ENCODE measurements at places on chromosomes 4 and X.

DNA sequence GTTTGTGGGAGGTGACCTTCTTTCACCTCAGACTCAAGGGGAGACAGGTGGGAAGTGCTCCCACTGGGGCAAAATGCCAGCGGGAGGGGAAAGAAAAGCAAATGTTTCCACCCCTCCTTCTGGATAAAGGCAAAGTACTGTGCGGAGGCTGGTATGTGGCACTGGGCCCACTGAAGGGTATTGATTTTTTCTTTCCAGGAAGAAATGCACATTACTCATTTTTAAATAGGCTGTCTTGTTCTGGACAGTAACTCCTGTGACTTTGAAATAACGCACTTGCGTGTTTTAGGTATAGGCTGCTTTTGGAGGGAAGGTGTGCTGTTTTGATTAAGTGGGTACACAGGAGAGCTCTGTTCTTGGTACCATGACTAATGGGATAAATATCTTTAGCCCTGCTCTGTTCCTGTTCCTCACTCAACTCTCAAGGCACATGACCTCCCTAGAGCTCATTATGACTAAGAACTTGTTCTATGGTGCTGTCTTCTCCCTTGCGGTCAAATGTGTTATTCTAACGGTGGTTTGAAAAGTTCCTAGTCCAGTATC is 40.7 kb upstream of the MBTPS2 start:
- DNase-seq, result no peak

DNA sequence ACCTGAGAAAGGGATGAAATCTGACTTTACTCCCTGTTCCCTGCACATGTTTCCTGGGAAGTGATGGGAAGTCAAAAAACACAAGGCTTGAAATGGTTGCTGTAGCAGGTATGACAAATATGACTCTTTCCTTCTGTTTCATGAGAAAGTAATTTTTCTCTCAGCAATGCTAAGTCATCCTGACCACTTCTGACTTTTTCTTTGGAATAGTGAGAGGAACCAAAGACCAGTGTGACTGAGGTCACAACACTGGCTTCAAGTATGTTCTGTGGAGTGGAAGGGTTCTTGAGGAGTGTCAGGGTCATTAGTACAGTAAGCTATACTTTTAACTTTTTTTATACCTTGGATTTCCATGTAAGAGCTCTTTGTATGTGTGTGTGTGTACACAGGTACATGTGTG is 225.3 kb downstream of the PPP3CA start:
- no peak for DNase-seq

DNA sequence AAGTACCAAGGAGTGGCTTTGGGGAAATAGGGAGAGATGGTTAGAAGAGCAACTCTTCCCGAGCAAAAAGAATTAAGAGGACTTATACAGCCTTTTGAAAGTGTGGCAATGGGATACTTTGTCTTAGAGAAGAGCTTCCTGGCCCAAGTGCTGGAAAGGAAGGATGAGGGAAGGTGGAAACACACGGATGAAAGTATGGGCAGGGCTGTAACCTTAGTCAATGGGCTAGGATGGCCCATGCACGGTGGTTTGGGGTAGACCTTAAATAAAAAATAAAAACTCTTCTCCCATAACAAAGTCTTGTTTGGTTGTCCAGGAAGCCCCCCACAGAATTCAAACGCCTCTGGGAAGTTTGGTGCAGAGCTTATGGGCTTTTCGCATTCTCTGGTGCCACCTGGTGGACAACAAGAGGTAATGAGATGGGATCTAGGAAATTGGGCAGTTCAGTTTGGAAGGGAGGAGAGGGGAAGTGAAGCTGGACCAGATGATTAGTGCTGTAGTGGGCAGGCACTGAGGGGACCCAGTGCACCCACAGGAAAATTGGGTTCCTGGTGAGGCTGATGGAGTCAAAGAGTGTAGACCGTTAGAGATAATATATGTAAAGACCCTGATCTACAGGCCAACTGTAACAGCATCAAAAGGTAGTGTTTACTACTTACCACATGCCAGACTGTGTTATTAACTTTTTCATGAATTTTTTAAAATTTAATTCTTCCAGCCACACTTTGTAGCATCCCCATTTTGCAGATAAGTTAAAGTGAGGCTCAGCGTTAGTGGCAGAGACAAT is 13.8 kb upstream of the ENOX2 start:
- no peak for DNase-seq

GRCh38 chrX:116862340-116862739 is 399.6 kb upstream of the CT83 start:
- DNase-seq, result no peak

DNA sequence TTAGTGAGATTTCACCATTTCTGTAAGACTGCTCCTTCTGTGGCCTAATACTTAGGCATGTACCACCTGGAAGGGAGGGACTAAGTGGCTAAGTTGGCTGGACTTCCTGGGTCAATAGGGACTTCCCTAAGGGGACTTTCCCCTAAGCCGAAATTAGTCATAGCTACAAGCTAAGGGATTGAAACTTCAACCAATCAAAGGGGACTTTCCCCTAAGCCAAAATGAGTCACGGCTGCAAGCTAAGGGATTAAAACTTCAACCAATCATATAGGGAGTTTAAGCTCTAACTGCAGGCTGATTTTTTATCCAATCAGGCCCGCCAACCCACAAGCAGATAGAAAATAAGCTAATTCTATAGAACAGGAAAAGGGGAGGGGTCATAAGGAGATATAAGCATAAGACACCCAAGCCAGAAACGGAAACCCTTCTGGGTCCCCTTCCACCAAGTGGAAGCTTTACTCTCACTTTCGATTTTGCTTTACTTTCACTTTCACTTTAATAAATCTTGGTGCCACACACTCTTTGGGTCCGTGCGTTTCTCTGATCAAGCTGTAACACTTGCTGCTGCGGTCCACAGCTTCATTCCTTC is 382.8 kb downstream of the KLHL4 start:
- peak; percentile 10 for DNase-seq

DNA sequence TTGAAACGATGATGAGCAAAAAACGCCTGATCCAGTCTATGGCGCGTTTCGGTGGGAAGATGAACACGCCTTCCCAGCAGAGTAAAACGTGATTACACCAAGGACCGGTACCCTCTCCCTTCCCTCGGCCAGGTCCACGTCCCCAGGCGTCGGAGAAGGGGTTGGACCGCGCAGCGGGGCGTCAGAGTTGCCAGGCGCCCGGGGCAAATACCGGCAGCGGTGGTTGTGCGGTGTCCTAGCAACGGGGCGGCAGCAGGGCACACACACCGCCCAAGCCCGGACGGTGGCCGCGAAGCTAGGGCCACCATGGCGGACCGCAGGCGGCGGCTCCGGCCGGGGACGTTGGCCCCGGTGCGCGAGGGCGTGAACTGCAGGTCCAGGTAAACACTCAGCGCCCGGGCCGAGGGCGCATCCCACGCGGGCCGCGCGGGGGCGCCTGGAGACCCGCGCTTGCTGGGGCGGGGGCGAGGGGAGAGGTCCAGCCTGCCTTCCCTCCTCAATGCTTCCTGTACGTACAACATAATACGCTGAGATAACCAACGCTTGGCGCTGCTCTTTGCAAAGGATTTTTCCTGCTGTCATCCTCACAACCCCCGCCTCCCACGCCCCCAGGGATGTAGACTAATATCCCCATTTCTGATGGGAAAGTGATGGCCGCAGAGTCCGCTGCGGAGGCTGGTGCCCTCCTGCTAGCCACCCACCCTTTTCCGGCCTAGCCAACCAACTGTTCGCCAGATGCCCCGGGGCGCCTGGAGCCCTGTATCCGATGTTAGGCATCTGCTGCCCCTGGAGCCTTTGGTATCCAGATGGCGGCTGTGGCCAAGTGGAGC is at the start of gene FAM47E:
Gene FAM47E, plus strand, starts transcription at position 281 of the 830 bp plus-strand sequence. Its CDS starts 26 bp downstream, at position 307.
- peak; percentile 11 for DNase-seq

DNA sequence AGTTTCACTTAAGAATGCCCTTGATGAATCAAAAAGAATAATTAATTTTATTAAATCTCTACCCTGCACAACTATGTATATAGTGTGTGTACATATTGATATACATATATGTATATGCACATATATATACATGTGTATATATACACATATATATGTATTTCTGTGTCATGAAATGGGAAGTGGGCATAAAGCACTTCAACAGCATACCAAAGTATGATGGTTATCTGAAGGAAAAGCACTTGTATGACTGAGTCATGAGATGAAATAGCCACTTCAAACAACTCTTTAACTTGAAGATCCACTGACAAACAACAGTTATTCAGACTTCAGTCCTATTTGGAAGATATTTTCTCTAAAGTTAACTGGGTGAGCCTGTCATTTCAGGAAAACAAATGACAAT is 16.3 kb downstream of the RNF128 start:
- no peak for DNase-seq

DNA sequence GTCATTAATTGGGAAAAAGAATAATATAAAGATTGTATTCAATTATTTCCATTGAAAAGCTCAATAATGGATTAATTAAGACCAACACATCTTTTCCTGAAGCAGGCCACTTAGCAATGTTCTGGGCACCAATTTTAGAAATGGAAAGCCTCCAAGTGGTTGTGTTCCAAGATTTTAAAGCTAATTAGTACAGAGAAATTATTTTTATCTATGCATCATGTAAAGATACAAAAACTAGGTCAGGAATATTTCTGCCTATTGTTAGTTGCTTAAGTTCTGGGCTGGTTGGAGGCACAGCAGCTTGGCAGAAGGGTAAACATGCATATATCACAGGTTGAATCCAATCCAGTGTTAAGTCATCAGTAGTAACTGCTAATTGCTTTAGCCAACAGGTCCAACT is 101.9 kb downstream of the RASL11B start:
- DNase-seq, result no peak

GRCh38 chr4:108980455-108981239 is 217.8 kb upstream of the ETNPPL start:
- no peak for DNase-seq

GRCh38 chrX:101430457-101431078 is 22.5 kb downstream of the HNRNPH2 start:
- no peak for DNase-seq

- DNase-seq, result no peak
These were observed 1.8 kb downstream of the RNF128 start for GRCh38 chrX:106728337-106728736.

- DNase-seq, result no peak
These were observed 71.7 kb downstream of the USP38 start for GRCh38 chr4:143256456-143256855.

DNA sequence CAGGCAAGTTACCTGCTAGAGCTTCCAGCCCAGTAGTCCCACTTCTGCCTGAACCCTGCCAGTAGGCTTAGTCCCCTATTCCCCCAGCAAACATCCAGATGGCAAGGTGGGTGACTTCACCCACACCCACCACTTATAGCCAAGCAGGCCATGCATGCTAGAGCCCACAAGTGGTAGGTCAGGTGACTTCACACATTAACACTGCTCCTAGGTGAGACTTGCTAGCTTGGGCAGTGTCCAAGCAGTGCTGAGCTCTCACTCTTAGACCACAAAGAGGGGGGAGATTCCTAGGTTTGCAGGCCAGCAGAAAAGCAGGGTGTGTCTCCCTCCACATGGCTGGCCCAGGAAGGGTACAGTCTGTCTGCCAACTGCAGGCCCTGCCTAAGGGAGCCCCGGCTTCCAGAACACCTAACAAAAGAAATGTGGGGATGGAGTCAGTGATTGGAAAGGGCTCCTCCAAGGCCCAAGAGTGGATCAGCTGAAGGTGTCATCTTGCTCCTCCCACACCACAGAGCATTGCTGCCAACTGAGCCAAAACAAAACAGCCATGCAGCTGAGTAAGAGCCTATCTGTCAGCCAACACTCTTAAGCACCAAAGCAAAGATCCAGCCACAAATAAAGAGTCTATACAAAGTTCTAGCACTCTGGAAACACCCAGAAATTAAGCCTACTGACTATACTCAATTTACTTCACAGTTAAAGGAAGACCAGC is 158.1 kb upstream of the USP38 start:
- DNase-seq, result no peak

DNA sequence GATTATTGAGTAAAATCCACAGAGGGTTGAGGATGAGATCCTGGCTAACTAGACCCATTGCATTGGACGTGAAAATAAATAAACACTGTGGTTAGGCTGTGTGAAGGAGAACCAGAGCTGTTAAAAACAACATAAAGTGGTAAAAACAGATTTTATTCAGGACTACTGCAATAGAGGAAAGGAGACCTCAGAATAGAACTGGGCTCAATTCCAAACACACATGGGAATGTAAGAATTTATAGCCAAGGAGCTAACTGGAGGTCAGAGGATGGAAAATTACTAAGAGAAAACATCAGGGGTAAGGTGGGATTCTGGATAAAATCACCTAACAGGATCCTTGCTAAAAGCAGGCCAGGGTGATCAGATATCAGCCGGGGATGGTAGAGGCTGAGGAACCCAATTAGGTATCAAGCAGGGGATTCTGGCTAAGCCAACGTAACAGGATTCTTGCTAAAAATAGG is 112.4 kb downstream of the RNF150 start:
- DNase-seq, result no peak

GRCh38 chrX:128057421-128057820 is 5.2 kb upstream of the ACTRT1 start:
- no peak for DNase-seq

DNA sequence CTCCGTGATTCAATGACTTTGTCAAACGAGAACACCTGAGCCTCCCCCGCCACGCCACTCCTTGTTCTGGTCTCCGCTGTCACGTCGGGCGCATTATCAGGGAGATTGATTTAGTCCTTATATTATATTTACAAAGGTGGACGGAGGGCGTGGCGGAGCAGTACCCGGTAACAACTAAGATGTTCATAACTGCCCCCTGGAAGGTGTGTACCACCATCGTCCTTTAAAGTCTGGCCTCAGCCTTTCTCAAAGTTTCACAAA is 284.2 kb downstream of the PACRGL start:
- DNase-seq, result no peak

DNA sequence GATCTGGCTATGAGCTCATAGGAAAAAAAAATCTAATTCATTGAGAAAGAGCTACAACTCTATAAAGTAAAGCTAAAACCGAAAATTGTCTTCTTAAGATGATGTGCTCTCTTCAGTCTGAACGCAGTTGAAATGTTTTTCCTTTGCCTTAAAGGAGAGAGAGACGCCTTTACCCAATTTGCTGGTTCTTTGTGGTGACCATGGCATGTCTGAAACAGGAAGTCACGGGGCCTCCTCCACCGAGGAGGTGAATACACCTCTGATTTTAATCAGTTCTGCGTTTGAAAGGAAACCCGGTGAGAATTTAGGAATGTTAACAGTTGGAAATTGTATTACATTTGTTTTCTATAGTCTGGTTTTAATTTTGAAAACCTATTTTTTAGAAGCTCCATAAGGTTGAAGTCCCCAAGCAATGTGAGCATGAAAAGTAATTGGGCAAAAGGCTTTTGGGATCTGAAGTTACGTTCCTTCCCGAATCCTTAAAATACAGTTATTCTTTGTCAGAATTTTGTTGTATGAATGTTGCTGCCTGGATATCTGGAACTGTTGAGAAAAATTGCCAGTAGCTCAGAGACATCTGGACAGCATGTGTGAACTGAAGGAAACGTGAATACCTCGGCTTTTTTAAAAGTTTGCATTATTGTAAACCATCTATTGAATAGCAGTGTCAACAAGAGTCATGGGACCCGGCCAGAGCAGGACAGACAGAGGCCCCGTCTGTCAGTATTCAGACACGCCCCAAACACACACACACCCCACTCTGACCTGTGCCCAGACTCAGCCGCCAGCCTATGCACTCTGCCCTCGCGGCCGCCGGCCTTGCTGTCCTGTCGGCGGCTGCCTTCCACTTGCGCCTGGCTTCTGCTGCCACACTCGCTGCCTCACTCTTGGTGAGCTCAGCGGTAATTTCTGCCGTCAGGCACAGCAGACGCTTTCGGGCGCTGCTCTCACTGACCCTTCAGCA is 9.9 kb downstream of the PIGG start:
- no peak for DNase-seq

GRCh38 chrX:5536261-5536660 is 692.4 kb downstream of the NLGN4X start:
- no peak for DNase-seq

Measured in stimulated activated CD4-positive, alpha-beta T cell treated with anti-CD3 and anti-CD28 coated beads, Interleukin-1b, Interleukin-23, amount 100 ng/mL, for 4 hours (primary cell).